ENCODE measurements at places on chromosomes 2 and 18.

- no peak for DNase-seq
These were observed 221.6 kb upstream of the SP5 start for GRCh38 chr2:170493426-170494097.

- no peak for DNase-seq
These were observed 240.5 kb upstream of the CHAC2 start for GRCh38 chr2:53527056-53527455.

DNA sequence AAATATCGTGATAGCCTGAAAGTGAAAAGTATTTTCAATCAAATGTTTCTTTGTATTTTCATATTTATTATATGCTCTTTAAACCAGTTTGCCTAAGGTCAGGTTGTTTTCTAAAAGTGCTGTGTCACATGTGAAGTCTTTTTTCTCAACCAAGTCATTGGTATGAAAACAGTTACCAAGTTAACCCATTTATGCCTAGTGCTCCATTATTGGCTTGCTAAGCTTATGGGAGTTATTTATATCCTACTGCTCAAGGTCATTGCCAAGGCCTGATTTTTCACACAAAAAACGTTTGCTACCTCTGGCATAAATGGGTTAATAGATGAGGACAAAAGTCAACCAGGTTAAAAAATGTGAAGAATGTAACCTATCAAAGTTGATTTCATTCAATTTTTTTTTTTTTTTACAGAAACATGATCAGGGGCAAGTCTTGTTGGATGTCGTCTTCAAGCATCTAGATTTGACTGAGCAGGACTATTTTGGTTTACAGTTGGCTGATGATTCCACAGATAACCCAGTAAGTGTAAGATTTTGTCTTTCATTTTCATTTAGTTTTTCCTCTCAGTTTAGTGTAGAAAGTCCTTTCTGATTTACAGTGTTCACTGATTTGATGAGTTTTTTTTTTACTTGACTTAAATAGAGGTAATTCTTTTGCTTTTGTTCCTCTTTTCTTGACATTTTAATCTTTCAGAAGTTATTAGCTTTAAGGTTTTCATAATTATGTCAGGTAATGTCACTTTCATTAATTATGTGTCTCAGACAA is 102.6 kb downstream of the PTPN4 start:
- no peak for DNase-seq

GRCh38 chr2:71806432-71806831 is 341.2 kb downstream of the CYP26B1 start:
- no peak for DNase-seq

GRCh38 chr2:134681201-134681600 is 37.6 kb downstream of the TMEM163 start:
- no peak for DNase-seq

DNA sequence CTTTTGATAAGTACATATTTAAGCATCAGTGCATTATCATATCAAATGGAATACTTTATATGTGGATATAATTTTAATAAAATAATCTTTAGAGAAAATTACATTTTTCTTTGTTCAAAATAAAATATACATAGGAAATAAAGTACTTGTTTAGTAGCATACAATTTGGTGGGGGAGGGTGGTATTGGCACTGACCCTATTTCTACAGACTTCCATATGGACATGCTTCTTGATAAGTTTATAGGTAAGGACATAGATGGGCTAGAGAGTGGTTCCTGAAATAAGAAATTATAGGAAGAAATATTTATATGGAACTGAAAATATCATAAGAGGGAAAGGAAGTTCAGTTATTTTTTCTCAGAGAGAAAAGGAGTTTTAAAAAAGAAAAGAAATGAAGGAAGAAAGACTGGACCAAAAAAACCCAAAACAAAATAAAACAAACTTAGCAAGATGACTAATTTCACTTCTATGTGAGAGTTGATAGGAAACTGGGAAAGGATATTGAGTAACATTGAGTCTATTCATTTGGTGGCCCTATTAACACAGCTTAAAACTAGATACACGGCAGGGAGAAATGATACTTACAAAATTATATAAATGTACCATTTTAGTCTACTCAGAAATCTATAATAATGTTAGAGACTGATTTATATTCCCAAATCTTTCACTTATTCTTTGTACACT is 505.9 kb downstream of the ERBB4 start:
- DNase-seq, result no peak

DNA sequence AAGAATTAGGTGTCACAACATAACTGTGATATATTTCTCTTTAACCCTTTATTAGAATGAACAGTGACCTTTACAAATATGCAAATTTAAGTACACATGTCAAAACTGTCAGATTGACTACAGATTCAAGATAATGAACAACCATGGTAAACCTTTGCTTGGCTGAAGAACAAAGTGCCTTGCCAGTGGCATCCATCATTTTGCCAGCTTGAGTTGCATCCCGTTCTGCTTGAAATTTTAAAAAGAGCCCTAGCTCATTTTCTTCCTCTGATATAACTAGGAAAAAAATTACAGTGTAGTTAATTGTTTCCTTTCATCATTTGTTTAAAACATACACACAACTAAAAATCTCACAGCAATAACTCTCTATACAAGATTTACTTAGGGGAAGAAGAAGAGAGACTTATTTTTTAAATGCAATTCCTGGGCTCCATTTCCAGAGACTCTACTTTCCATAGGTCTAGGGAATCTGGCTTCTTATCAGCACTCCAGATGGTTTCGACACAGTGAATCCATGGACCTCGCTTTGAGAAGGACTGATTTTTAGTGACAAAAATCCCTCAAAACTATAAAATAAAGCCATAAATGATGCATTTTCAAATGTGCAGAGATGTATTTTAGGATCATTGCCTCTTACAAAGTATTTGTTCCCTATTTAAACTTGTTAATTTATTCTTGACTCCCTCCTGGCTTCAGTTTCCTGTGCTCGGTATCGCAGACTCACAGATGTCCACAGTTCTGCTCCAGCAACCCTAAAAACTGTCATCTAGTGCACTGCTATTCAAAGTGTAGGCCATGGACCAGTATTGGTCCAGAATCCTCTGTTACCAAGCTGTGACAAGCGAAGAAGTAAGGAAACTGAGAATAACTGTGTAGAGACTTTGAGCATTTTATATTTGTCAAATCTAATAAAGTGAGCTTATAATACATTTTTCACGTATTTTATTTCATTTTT is 50.1 kb downstream of the ICA1L start:
- DNase-seq, result no peak

GRCh38 chr18:77911971-77912605 is 662.4 kb downstream of the GALR1 start:
- no peak for DNase-seq

- peak; percentile 82 for DNase-seq
These were observed 10.0 kb upstream of the ADAM17 start for GRCh38 chr2:9565436-9566153.

DNA sequence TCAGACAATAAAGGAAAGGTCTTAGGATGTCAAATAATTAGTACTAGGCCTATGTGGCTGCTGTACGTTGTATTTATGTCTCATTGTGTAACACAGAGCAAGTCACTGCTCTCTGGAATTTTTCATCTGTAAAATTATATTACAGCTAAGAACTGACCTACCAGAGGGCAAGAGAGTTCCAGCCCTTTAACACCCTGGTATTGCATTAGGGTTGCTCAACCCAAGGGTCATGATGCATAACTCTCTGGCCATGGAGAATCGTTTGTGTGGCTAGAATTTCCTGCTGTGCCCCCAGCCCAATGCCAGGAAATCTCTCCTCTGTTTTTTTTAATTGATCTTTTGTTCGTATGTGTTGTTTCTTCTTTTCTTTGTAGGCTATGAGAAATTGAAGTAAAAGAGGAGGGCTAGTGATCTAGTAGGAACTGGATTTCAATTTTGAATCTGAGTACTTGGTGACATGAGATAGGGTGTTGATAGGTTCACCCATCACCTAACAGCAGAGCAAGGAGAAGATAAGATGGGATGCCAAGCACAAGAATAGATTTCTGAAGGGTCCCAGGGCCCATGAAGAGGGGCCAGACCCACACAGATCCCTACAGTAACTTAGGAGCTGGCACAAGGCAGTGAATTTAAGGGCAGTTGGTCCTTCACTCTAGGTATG is 571.2 kb upstream of the TNP1 start:
- no peak for DNase-seq

DNA sequence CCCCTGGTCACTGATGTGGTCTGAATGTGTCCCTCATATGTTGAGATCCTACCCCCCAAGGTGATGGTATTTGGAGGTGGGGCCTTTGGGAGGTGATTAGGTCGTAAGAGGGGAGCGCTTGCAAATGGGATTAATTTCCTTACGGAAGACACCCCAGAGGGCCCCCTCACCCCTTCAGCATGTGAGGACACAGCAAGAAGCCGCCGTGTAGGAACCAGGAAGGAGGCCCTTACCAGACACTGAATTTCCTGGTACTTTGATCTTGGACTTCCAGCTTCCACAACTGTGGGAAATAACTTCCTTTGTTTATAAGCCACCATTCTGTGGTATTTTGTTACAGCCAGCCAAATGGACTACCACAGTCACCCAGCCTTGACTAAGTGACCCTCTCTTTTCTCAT is 35.9 kb downstream of the NCK2 start:
- DNase-seq, result no peak

Data from amniotic stem cell (primary cell).